ENCODE measurements at places on chromosomes 11 and 22.

- DNase-seq = no peak
Observed at GRCh38 chr22:32606181-32606580, 131.6 kb downstream of the FBXO7 start.

- DNase-seq = no peak
Observed at GRCh38 chr11:123611698-123612097, 42.7 kb downstream of the SCN3B start.

DNA sequence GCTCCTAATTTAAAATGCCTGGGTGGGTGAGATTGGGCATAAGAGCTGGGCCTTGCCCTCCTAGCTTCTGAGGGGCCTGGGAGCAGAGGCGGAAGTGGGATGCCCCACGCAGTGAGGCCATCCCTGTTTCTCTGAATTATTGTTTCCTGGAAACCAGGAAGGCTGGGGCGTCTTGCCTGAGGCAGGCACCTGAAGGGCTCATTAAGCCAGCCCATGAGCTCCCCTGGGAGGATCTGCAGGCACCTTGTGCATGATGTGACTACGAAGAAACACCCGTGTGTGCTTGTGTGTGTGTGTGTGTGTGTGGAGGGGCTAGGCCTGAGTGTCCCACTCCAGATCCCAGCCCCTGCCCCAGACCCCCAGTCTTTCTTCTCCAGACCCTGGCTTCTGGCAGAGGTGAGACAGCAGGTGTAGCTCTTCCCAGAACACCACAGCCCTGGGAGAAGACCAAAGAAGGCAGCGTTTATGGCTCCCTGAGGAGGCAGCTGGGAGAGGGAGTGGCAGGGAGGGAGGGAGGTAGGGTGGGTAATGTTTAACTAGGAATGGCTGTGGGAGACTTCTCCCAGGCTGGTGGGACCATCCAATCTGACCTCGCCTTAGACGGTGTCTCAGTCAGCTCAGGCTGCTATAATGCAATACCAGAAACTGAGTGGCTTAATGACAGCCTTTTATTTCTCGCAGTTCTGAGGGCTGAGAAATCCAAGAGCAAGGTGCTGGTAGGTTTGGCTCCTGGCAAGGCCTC, 2.1 kb upstream of the BATF2 start:
- DNase-seq = no peak

DNA sequence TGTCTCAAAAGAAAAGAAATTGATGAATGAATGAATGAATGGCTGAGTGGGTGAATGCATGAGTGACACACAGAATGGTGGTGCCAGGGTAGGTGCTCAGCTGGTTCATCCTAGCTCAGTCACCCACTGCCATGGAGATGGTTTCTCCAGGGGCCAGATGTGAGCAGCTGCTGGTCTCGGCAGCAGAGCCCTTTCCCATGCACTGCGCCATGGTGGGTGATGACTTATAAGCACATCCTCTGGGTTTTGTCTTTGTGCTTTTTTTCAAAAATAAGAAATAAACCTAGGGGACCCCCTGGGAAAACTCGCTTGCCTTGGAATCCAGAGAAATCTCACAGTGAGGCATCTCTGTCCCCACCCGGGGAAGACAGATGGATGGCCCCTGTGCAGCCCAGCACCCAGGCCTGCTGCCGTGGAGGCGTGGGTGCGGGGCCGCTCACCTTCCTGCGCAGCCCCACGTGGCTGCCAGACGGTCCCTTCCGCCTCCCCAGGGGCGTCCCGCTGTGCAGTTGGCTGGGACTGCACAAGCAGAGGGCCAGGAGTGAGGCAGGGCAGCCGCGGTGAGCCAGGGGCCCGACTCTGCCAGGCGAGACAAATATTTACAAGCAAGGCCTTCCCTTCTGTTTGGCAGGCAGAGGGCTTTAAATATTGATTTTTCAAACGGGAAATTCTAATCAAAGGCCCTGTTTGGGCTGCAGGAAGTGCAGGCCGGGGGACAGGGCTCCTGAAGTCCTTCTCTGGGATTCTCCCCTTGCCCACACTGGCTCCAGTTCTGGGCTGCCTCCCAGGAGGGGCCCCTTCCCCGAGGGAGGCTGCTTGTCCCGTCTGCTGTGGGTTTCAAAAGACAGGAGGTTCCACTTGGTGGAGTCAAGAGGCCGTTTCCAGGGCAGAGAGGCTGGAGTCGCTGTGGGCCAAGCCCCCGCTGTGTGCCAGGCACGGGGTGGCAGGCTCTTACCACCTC, 24.3 kb downstream of the MPPED1 start:
- no peak for DNase-seq

DNA sequence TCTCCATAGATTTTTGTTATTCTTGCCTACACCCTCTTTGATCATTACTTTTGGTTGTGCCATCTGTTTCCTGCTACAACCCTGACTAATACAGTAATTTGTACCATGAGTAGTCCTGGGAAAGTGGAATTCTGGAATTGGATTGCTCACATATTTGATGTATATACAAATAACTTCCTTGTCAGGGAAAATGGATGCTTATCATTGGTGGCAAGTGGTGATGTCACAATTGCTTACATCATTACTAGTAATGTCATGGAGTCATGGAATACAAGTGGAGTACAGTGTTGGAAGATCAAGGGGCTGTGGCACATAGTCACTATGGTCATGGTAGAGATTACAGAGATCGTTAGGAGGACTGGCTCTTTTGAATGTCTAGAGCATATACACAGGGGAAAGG, 24.4 kb downstream of the AASDHPPT start:
- DNase-seq = no peak

- no peak for DNase-seq
Observed at GRCh38 chr11:129417458-129417857, 41.8 kb downstream of the BARX2 start.
